ENCODE measurements at places on chromosomes 4 and X.

- no peak for DNase-seq
Measured at GRCh38 chr4:83174844-83175414, 60.4 kb upstream of the PLAC8 start.

DNA sequence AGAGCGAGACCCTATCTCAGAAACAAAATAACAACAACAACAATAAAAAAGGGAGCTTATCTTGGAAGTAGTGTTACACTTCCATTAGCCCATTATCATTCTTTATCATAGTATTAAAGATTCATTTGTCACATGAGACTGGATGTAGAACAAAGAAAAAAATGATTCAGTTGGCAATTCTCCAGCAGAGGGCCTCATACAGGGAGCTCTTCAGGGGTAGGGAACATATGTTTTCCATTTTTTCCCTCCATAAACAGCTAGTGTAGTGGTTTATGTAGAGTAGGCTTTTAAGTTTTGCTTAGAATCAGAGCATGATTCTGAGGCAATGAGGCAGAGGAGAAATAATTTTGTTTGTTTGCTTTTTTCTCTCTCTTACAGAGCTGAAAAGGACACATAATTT lies 5.8 kb downstream of the CPE start:
- DNase-seq = no peak

DNA sequence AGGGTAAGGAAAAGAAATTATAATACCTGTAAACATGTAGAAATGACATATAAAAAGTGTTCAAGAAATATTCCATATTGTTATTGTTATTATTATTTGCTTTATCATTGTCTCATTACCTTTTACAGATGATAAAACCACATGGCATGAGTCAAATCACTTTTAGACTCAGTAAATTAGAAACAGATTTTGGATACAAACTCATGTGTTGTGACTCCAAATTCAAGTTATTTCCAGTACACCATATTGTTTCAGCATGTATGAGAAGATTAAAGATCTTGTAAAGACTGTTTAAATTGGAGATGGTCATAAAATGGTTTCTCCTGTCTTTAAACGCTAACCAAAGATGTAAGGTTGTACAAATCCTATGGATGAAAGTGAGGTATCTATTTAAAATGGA lies 18.1 kb downstream of the PPP1R2C start:
- DNase-seq = no peak

DNA sequence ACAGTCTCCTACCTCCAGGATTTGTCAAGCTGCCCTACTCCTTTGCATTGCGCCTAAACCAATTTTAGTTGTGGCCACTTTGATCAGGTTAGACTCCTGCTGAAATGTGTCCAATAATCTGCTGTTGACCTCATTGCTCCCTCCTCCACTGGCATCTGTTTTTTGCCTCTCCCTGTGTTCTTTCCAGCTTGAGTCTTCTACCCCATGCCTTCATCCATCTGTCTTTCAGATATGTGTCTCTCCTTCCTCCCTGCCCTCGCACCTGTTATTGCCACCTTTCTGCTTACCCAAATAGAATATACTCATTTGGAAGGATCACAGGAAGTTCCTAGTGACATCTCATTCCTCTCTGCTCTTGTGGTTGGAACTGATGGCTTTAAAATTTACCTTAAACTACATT lies 366.6 kb upstream of the CLNK start:
- DNase-seq = no peak

DNA sequence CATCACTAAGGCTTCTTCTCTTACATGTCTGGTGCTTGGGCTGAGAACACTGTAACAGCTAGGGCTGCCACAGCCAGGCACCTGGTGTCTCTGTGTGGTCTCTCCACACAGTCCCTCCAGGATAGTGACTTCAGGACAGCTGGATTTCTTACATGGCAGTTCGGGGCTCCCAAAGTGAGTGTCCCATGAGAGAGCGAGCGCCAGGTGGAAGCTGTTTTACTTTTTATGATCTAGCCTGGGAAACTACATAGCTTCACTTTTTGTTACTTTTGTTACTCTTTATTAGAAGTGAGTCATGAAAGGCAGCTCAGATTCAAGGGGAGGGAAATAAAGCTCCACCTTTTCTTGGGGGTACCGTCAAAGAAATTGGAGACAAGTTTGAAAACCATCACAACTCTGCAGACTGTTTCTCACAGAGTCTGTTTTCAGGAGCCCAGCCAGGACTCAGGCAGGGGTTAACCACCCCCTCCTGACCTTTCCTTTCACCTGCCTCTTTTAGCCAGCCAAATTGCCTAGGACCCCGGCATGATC lies 373.0 kb downstream of the MID1IP1 start:
- no peak for DNase-seq
